ENCODE measurements at places on chromosomes 11 and 22. TPM values are rescaled to one million over a fixed set of nuclear protein-coding genes. Genes with fewer than 3 reads are reported as not detected.

DNA sequence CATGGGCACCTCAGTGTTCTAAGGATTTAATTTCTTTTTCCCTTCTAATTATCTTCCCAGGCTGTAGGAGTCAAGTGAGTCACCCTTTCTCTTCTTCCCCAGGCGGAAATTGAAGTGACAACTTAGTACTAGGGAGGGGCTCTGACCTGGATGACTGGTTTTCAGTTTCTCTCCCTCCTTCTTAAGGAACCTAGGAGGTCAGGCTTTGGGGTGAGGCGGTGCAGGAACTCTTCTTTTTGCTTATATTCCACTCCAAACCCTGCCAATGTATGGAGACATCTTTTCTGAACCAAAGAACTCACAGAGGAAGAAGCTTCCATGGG, 12.6 kb downstream of the ZDHHC5 start:
- peak; percentile 71 for DNase-seq

ACRV1 gene
- total RNA-seq: under 0.01 TPM

GRCh38 chr11:69999721-70000120, 78.4 kb upstream of the ANO1 start:
- no peak for DNase-seq

DNA sequence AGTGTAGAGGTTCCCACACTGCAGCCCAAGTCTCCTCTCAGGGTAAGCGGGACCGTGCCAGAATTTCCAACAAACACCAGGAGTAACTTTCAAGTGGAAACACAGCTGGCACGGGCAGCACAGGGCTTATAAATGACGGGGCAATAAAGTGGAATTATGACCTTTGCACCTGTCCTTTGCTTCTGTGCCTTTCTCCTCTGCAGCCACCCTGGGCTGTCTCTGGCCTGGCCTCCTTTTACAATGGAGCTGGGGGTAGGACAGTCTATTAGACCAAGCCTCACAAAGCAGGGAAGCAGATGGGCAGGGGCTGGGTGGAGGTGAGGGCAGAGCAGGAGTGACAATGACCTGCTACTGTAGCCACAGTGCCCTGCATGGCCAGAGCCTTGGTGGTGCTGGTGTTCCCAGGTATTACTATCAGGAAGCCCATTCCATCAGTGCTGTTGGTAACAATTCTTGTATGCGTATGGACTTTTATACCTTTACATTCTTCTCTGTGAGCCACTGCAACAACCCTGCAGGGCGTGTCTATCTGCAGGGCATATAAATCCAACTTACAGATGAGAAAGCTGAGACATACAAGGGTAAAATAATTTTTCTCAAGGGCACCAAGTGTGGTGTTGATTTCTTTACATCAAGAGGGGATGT, 387.8 kb downstream of the CTTN start:
- DNase-seq: no peak

TEX12 gene
- not detected for total RNA-seq

INS gene
- total RNA-seq: not detected

DNA sequence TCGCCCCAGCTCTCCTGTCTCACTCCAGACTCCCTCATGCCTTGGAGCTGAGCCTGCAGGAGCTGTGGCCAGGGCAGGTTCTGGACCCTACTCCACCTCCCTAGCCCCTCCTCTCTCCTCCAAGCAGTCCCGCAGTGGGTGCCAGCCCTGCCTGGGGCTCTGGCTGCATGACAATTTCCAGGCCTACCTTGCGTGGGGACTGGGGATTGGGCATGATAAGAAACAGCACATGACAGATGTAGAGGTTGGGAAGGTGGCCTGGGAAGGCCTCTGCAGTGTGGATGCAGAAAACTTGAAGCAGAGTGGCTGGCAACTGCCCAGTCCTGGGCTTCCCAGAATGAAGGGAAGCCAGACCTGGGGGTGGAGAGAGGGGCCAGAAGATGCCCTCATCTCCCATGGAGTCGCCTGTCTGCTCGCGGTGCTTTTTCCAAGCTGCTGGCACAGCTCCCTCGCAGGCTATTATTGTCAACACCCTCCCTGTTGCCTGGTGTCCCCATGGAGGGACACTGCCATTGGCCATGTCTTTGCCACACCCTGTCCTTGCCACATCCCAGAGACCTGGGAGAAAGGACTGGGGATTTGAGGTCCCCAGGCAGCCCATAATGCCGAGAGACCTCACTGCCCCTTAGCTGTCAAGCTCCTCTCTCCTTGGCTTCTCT, 48.9 kb upstream of the CDON start:
- DNase-seq: no peak

BTG4 gene
- total RNA-seq: not detected

GRCh38 chr11:90823446-90823845, 600.6 kb upstream of the CHORDC1 start:
- DNase-seq: no peak

GRCh38 chr11:128361451-128362020, 225.8 kb downstream of the ETS1 start:
- peak; percentile 84 for DNase-seq

DNA sequence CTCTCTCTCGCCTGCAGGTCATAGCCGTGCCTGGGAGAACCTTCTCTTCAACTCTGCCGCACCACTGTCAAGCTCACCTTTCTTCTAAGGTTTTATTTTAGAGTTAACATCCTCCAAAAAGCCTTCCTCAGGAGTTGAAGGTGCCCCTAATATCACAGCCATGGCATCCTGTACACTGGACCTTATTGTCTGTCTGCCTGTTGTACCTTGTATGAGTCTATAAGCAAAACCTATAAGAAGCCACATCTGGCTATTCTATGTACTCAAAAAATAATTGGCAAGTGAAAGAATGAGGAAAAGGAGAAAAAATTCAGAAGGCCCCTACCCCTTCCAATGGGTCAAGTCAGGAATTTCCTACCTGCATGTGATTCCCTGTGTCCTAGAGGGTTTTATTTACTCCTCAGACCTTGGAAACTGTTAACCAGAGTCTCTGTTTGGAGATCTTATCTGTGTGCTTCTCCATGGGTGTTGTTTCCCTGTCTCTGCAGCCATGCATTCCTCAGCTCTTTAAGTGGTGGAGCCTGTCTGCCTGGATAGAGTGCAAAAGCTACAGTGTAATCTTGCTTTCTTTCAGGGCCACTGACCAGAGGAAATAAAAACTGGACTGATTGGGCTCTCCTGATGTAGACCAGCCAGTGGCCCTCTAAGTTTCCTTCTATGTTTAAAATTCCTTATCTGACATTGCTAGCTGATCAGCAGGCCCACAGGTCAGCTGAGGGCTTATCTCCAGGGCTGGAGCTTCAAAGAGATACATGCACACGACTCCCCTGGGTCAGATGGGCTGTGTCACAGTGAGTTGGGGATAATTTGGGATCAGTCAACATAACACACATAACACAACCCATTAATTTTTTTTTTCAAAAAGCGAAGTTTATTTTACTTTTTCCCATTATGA, 37.6 kb upstream of the TMEM135 start:
- DNase-seq: no peak

DNA sequence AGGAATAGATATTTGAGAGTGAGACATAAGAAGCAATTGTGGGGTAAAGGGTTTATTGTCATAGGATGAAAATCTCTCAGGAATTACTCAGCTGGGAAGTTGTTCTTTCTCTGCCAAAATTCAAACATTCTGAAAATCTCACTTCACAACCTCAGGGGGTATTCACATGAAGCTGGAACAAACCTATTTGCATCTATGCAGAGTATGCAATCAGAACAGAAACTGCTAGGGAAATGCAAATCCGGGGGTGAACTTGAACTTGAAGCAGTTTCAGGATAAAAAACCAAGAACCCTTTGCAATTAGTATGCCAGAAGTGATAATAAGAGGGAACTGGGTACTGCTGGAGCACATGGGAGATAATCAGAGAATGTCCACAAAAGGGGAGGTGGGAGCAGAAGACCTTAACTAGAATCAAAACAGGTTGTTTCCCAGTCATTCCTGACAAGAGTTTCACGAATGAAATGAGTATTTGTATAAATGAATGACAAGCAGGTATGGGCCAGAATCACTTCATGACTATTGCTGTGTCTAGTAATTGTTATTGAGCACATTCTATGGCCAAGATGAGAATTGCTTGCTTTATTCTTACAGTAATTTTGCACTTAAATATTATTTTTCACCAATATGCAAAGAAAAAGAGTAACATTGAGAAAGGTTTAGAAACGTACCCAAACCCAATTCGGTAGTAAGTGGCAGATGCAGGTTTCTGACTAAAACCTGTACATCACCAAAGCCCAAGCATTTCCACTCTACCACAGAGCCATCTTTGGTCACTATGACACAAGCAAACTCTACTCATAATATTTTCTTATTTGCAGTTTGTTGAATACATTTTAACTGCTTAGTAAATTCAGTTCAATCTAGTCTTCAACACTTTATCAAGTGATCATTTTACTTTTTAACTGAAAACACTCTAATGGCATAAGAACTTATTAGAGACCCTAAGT, 61.8 kb upstream of the UBASH3B start:
- DNase-seq: no peak

APOBEC3H gene
- not detected for total RNA-seq

GRCh38 chr11:6817694-6818093, 18.2 kb upstream of the OR6A2 start:
- DNase-seq: no peak

- DNase-seq: no peak
Observed at GRCh38 chr11:35951680-35952079, 7.8 kb downstream of the LDLRAD3 start.

DNA sequence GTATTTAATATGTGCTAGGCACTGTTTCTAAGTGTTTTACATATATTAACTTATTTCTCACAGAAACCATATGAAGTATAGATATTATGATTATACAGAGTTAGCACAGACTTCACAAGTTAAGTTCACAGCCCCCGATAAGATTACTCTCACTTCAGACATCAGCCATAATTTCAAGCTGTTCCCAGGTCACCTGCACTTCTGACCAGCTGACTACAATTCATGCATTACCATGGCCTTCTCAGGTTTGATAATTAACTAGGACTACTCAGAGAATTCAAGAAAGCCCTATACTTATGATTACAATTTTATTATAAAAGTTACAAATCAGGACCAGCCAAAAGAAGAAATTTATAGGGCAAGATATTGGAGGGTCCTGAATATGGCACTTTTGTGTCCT, 68.2 kb upstream of the RRM1 start:
- no peak for DNase-seq

UFD1 gene
- total RNA-seq: 82.5 TPM

DNA sequence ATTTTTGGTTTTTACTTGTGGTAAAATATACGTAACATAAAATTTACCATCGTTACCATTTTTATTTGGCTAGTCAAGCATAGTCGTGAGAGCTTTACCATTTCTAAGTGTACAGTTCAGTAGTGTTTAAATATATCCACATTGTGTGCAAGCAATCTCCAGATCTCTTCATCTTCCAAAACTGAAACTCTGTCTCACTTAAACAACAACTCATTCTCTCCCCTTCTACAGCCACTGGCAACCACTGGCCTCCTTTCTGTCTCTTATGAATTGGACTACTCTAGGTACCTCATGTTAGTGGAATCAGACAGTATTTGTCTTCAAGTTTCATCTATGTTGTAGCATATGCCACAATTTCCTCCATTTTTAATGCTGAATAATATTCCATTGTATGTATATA, 37.4 kb downstream of the SMC1B start:
- no peak for DNase-seq

- DNase-seq: no peak
Observed at GRCh38 chr11:126893796-126894195, 106.8 kb downstream of the KIRREL3 start.

DNA sequence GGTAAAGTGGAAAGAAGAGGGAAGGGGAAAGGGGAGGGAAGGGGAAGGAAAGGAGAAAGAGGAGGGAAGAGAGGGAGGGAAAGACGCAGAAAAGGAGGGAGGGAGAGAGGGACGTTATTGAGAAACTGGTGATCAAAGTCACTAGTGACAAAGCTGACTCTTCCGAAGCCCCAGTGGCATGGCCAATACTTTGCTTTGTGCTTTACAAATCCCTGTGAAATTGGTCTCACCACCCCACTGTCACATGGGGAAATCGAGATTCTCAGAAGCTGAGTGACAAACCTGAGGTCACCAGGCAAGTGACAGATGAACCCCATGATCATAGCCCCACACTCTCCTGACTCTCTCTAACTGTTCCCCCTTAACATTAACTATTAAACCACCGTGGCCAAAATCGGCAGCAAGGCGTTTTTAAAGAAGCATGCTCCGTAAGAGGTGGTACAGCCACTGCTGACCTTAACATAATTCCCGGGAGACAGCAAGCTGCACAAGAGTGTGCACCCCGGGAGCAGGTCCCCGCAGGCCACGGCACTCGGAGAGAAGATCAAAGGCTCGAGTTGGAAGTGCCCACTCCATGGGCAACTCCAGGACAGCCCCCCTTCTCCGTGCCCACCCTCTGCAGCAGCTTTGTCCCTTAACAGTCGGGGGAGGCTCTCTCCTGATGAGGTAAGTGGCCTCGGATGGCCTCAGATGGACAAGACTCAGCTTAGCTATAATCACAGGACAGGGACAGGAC, 34.8 kb downstream of the CELSR1 start:
- no peak for DNase-seq

GRCh38 chr22:23388517-23388890, 191.6 kb downstream of the IGLL1 start:
- no peak for DNase-seq

GRCh38 chr22:39003165-39003638, 10.9 kb upstream of the APOBEC3C start:
- DNase-seq: peak; percentile 81

DNA sequence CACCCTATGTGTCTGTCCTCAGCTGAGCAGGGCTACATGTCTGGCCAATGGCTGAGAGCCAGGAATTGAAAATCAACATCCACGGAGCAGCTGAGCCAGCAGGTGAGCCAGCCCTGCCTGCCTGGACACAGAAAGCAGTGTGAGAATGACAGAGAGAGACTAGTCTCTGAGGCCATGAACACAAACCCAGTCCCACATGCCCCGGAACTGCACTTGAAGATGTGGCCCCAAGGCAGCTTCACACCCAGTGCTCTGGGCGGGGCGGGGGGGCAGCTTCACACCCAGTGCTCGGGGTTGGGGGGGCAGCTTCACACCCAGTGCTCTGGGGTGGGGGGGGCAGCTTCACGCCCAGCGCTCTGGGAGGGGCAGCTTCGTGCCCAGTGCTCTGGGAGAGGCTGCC, 37.6 kb downstream of the TRMU start:
- DNase-seq: no peak

DNA sequence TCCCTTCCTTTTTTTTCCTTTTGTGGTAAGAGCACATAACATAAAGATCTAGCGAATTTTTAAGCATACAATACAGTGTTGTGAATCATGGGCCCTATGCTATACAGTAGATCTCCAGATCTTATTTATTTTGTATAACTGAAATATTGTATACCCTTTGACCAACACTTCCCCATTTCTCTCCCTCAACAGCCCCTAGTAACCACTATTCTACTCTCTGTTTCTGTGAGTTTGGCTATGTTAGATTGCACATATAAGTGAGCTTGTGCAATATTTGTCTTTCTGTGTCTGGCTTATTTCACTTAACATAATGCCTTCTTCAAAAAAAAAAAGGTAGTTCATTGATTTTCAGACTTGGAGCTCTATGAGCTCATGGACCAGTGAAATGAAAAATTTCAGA, 180.5 kb downstream of the C11orf91 start:
- DNase-seq: no peak

GRCh38 chr11:44813401-44813800, 86.6 kb downstream of the TSPAN18 start:
- DNase-seq: no peak

DNA sequence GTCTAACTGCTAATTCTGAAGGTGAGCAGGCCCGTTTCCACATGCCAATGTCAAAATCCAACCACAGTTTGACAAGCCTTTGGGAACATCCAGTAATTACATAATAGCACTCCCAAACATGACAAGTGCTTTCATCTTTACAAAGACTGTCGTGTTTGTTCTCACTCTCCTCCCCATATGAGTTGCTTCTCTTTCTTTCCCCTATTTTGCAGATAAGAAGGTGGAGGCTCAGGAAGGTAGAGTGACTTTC, 55.9 kb upstream of the CD44 start:
- no peak for DNase-seq

ACO2 gene
- total RNA-seq: 81.0 TPM
